ENCODE measurements at places on chromosomes 6 and 20.

- no peak for DNase-seq
Measured at GRCh38 chr6:25302151-25302550, 23.0 kb downstream of the CARMIL1 start.

DNA sequence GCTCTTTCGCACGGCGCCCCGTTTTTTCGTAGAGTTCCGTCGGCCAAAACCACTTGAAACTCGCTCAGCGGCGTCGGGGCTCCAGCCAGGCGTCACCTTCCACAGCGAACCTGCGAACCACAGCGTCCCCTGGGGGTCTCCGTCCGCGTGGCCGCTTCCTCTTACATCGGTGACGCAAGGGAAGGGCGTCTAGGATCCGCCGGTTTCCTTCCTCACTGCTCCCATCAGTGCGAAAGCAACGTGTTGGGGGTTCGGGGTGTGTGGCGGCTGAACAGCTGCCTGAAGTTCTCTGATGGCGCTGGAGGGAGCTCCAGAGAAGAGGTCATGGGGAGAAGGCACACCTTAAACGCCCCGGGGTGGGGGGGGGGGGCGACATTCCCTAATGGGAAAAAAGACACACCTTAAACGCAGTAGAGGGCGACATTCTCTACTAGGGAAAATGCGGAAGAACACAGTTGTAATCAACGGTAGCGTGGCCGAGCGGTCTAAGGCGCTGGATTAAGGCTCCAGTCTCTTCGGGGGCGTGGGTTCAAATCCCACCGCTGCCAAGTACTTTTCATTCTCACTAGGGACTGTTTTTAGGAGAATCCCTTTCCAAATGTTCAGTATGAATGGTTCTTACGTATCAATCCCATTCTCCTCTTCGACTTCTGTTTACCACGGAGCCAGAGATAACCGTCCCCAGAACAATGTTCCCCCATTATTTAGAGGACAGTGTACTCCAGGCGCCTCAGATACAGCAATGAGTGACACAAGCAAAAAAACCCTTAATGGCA lies 16.4 kb downstream of the ZNF311 start:
- DNase-seq, result peak; percentile 43

GRCh38 chr6:19849755-19850154 lies 12.6 kb downstream of the ID4 start:
- no peak for DNase-seq

DNA sequence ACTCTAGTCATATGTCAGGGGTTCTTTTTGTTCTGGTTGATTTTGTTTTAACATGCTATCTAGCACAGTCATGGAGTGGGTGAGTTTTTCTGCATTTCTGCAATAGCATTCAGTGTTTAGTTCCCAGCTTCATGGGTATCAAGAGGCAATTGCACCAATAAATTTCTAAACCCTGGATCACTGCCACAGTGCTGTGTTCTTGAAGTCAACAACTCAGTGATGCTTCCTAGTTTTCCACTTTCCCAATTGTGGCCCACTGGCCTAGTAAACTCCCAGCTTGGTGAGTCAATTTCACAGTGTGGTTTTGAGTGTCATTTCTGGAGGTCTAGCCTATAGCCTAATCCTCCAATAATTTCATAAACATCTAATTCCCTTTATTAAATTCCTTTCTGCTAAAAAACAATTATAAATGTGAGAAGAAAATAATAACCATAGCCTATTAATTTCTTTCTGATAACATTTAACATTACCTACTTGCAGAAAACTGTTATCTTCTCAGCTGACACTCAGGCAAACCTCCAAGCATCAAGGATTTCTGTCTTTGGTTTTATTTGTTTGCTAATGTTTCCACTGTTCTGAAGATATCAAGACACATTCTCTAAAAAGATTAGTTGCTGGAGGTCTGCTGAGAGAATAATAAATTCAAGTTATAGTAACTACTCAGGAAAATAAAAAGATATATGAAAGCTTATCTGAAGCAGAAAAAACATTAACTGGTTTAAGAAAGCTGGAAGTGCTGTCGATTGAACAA lies 89.9 kb downstream of the PDE7B start:
- DNase-seq, result no peak

GRCh38 chr6:53643481-53643965 lies 22.0 kb downstream of the KLHL31 start:
- no peak for DNase-seq

GRCh38 chr6:54847799-54848597 lies 1.4 kb downstream of the FAM83B start:
- DNase-seq, result no peak

- DNase-seq, result no peak
Measured at GRCh38 chr6:43867996-43868395, 98.0 kb downstream of the VEGFA start.

DNA sequence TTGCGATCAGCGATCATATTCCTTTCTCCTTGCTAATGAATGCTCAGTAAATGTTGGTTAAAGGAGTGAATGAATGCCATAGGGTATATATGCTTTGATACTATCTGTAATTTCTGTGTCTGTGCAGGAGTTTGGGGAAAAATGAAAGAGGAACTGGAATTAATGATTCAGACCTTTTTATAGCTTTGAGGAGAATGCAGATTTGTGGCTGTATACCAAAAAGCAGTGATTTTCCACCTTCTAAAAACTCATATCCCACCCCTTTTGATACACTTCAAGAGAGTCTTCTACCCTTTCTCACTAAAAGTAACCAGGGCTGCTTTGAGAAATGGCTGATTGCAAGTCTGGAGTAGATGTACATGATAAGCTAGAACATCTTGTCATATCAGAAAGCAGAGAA lies 26.6 kb upstream of the SUMO4 start:
- peak; percentile 41 for DNase-seq

DNA sequence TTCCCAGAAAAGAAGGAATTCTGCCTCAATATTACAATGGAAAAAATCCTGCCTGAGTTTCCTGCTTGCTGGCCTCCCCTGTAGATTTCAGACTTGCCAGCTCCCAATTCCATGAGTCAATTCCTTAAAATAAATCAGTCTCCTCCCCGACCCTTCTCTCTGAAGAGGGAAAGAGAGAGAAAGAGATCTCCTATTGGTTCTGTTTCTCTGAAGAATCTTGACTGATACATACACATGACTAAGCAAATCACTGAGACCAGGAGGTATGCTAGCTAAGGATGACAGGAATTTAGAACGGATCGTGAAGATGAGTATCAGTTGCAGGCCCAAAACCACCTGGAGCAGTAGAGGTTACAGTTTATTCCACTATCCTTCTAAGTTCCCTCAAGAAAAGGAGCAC lies 11.3 kb upstream of the RBM24 start:
- no peak for DNase-seq

- no peak for DNase-seq
Measured at GRCh38 chr20:36167902-36168503, 13.5 kb downstream of the EPB41L1 start.

GRCh38 chr6:52564856-52565255 lies 12.0 kb downstream of the TRAM2 start:
- no peak for DNase-seq

DNA sequence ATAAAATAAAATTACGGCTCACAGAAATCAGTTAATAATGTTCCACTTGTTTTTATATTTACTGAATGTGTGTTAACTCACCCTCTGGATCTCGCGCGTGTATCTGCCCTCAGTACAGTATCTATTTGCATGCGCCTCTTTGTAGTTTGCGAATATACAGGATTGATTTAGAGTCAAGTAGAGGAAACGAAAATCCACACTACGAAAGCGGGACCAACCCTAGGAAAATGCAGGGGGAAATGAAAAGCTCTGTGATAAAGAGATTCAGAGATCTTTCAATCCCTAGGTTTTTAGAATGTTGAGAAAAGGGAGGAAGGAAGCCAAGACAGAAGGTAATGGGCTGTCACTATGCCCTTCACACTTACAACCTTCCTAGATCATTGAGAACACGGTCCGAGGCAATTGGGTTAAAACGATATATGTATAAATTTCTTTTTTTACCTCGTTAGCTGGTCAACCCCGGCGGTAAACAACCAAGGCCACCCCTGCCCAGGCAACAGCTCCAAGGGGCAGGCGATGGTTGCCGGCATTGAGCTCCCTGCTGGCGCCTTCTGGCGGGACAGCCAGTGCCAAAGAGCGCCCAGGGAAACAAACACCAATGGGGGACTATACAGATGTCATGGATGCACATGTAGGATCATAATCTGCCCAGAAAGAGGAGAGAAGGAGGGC lies 792 bp upstream of the FUT9 start:
- DNase-seq, result no peak

GRCh38 chr20:31764641-31765305 lies 25.7 kb downstream of the TPX2 start:
- no peak for DNase-seq

- DNase-seq, result no peak
Measured at GRCh38 chr6:56399250-56399671, 151.9 kb upstream of the COL21A1 start.

DNA sequence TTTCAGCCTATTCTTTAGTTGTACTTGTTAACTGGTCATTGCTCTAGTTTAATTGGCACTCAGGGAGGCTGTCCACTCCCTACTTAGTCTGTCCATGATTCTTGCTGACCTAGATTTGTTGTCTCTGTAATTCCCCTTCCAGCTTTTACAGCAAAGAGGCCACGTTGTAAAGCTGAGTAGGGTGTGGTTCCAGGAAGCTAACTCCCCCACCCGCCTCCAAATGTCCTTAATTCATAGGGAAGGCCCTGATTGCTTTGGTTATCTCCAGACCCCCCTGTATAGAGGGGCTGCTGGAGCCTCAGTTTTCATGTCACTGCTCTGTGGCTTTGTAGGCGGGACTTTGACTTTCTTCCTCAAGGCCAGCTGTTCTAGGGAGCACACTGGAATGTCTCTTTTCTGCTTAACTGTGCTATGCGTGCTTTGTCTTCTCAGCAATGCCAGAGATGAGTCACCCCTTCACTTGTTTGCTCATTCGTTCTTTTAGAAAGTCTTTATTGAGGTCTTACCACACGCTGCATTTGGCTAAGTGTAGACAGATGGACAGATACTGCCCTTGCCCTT lies 175.1 kb upstream of the JAG1 start:
- DNase-seq, result no peak

- DNase-seq, result no peak
Measured at GRCh38 chr6:123316733-123317323, 319.9 kb downstream of the TRDN start.

GRCh38 chr6:33768644-33769120 lies 20.2 kb downstream of the LEMD2 start:
- peak; percentile 64 for DNase-seq

DNA sequence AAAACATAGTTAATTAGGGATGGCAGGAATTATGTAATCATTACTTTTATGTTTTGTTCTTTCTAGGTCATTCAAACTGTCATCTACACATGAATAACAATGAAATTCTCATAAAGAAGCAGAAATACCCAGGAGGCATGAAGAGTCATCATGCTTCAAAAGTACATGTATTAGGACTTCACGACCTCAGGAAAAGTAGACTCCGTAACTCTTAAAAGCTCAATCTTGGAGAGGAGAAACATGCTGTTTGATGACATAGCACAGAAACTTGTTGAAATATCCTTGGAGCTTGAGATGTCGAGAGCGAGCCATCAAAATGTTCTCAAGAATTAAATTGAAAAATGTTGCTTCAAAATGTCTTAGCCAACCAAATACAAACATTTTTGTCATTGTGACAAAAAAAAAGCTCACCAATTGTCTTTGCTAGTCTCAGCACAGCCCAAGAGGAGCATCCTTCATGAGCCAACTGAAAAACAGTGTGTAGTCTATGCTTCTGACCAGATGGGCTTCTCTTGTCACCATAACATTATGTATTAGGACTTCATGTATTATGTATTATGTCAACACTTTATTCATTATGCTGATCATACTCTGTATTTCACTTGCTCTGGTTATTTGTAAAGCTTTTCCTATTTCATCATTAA lies 28.2 kb upstream of the ANKEF1 start:
- DNase-seq, result no peak

DNA sequence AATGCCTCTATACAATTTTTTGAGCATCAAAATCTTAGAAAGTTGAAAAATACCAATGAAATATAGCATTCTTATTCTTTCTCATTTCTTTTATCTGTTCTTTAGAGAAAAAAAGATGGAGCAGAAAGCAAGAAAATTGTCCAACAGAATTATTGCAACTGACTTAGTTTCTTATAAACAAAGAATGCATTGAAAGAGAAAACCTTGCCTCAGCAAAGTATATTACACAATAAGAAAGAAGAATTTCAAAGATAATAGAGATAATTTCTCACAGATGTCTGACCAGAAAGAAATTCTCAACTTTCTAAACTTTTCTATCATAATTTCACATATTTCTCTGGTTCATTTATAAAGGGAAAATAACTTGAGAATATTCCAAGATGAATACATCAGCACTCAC lies 47.0 kb upstream of the PRND start:
- no peak for DNase-seq

DNA sequence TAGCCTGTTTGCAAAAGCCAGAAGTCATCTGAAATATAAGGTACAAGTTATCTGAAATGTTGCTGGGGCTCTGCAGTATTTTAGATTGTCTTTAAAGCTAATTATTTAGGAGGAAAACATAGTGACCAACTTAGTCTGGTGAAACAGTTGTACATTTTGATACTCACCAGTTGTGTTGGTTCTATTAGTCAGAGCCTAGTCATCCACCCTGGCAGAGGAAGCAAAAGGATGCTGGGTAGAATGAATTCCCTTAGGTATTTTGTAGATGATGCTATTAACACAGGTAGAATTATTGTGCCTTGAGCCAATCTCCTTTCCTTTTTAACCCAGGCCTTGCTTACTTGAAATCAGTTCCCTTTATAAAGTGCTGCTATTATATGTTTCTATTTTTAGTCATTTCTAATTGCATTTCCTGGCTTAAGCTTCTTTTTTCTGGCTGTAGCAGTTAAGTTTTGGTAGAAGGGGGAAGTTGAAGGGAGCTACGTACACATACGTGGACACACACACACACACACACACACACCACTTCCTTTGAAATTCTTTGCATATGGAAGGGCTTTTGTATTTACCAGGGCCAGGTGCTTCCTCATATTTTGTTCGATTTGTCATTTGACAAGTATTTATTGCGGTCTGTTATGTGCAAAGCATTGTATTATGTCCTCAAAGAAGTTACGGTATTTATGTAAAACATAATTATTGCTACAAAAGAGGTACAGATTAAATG lies 82.4 kb downstream of the RTN4IP1 start:
- DNase-seq, result peak; percentile 89

DNA sequence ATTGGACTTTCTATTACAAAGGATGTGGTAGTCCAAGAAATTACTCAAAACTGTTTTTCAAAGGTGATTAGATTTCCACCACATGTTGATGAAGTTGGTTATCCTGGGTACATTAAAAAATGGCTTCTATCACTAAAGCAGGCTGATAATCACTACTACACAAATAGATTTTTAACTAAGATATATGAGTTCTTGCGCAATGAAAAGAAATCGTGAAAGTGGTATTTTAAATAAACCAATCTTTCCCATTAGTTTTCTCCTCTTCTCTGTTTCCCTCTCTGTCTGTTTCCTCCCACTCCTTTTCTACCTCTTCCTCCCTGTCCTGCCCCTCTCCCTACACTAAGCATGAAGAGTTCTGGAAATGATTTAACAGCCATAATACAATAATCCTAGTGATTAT lies 487.9 kb upstream of the CITED2 start:
- no peak for DNase-seq

- no peak for DNase-seq
Measured at GRCh38 chr20:43363506-43363905, 94.2 kb upstream of the SRSF6 start.

- no peak for DNase-seq
Measured at GRCh38 chr6:73078908-73079610, 146.2 kb downstream of the KHDC1L start.

GRCh38 chr6:105561486-105561885 lies 158.6 kb upstream of the PREP start:
- no peak for DNase-seq
